ENCODE measurements at places on chromosomes 3 and 15.

GRCh38 chr3:153785901-153786300 is 335.3 kb upstream of the ARHGEF26 start:
- DNase-seq: no peak

DNA sequence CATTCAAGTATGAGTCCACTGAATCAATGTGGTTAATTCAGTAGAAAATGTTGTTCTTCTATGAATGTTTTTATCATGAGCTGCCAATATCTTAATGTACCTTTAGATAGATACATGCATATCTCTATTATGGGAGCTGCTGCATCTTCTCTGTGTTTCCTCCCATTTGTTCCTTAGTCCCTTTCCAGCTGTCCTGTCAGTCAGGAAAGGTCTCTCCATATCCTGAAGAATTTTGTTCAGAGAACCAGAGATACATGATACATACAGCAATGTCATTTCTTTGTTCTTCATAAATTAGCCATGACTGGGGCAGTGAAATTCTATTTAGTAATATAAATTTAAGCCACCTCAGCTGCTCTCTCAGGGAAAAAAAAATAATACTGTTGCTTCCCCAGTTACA is 103.7 kb downstream of the P3H2 start:
- DNase-seq: no peak

- no peak for DNase-seq
These were observed 1.3 kb downstream of the ADAMTS9 start for GRCh38 chr3:64686446-64686908.

- DNase-seq: peak; percentile 78
These were observed 76.6 kb downstream of the RPL39L start for GRCh38 chr3:187062526-187063177.

- DNase-seq: no peak
These were observed 23.5 kb downstream of the TPRG1 start for GRCh38 chr3:189195302-189195701.

DNA sequence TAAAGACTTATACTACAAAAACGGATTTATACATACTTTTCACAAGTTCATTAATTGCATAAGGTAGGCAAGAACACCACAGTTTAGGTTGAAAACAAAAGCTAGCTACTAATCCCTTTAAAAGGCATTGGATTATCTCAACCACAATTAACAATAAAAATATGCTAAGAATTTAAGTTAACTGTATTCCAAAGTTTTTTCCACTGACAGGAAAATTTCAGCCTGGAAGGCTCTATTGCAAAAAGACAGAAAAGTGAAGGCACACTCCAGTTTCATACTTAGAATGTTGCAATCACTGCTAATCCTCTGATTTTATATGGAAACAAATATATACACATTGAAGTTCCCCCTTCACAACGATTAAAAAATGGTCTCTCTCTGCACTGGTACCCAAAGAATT is 71.5 kb downstream of the TJP1 start:
- no peak for DNase-seq

DNA sequence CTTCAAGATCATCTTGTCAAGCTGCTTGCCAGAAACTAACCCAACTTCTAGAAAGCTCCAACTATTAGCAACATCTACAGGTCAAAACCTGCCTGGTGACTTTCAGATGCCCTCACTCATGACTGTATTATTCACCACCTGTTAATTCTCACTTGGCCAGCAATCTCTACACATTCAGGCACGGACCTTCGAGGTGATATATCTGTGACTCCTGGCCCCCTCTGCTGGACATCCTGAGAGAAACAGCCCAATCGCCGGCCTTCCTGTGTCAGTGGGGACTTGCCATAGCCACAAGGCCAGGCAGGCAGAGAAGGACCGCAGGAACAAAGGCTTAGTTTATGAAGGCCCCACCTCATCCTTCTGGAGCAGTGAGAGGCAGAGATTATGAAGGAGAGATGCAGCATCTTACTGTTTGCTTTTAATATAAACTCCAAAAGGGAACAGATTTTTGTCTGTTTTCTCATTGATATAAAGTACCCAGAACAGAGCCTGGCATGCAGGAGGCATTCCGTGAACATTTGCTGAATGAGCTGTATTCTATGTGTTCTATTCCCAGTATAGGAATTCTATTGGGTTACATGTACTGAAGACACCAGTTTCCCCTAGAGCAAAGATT is 24.4 kb upstream of the OCA2 start:
- peak; percentile 33 for DNase-seq

DNA sequence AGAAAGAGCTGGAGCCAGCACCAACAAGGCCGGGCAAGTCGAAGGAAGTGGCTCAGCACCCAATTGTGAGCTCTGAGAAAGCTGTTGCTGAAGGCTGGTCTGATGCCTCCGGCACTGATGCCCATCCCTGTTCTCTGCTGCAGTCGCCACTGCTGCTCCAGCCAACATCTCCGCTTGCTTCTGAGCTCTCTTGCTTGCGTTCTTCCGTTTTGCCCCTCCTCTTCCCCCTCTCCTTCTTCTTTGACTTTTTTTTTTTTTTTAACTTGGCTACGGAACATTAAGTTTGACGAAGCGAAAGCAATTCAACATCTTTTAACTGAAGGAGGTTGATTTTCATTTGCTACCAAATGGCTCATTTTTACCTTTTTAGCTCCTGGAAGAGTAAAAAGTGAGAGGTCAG is 442.9 kb downstream of the MCTP2 start:
- no peak for DNase-seq

GRCh38 chr3:15782429-15782828 is 15.3 kb downstream of the ANKRD28 start:
- no peak for DNase-seq
